Mesothelial cell of epicardium (in vitro differentiated cells): ENCODE measurements at places on chromosomes 13 and 19.

- H3K4me3 ChIP-seq: no peak overlapping the region
- H3K36me3 ChIP-seq: no peaks in the 10 kb centered on the region
- no peak overlapping the region for H3K27ac ChIP-seq
- DNase-seq: no peak
- peaks cover 5% of the 10 kb centered on the region for H3K4me1 ChIP-seq
These were observed 636.7 kb upstream of the GPC6 start for GRCh38 chr13:92589955-92590354.

- H3K27ac ChIP-seq: no peak overlapping the region
- no peak overlapping the region for H3K4me3 ChIP-seq
- no peak for DNase-seq
- H3K36me3 ChIP-seq: no peaks in the 10 kb centered on the region
- peaks cover 11% of the 10 kb centered on the region for H3K4me1 ChIP-seq
- peaks cover 52% of the 10 kb centered on the region for H3K27me3 ChIP-seq
These were observed 2.7 kb downstream of the CNMD start for GRCh38 chr13:52736891-52737290.

DNA sequence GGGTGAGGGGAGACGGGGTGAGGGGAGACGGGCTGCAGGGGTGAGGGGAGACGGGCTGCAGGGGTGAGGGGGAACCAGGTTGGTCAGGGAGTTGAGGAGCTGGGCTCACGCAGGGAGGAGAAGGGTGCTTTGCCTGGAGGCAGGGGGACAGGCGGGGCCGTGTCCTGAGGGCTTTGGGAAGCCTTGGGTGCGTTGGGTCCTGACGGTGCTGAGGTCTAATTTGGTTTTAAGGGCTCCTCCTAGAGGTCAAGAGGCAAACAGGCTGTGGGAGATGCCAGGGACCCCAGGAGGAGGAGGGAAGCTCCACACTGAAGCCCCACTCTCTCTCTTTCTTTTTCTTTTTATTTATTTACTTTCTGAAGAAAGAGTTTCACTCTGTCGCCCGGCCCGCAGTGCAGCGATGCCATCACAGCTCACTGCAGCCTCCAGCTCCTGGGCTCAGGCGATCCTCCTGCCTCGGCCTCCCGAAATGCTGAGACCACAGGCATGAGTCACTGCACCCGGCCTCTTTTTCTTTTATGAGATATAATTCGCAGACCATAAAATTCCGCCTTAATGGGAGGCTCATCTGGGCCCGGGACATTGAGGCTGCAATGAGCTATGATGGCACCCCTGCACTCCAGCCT lies 9.3 kb upstream of the MISP start:
- H3K4me1 ChIP-seq: no peaks in the 10 kb centered on the region
- no peaks in the 10 kb centered on the region for H3K27me3 ChIP-seq
- H3K36me3 ChIP-seq: peaks cover 16% of the 10 kb centered on the region

- H3K36me3 ChIP-seq: no peaks in the 10 kb centered on the region
- H3K27me3 ChIP-seq: no peaks in the 10 kb centered on the region
- H3K4me1 ChIP-seq: peaks cover 14% of the 10 kb centered on the region
- peak overlapping the region; percentile 13 for H3K27ac ChIP-seq
These were observed 103.4 kb upstream of the POSTN start for GRCh38 chr13:37701972-37702371.
